ENCODE measurements at places on chromosomes 3 and 15.

DNA sequence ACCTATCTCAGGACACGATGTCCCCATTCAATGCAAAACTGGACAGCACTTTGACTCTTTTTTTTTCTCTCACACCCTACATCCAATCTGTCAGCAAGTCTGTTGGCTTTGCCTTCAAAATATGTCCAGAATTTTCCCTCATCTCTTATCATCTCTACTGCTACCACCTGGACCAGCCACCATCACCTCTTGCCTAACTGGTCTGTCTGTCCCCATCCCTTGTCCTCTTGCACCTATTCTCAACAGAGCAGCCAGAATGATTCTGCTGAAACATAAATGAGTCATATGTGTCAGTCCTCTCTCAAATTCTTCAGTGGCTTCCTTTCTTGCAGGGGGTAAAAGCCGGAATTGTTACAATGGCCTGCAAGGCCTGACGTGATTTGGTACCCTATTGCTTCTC is 105.8 kb downstream of the CYP19A1 start:
- DNase-seq = no peak

DNA sequence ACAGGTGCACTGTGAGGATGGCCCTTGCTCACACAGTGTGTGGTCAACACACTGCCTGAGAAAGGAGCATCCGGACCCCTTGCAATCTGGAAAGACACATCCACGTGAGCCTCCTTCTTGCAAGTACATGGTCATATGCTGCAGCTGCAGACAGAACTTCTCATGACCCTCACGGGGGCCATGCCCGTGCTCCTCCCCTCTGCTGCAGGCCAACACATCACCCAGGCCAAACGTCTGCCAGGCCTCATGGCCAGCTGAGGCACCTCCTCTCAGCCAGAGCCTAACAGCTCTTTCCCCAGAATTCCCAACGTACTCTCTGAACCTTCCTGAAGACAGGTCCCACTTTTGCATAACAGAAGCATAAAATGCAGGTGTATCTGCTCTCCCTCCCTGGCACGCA is 25.3 kb downstream of the SLC41A3 start:
- DNase-seq = no peak

DNA sequence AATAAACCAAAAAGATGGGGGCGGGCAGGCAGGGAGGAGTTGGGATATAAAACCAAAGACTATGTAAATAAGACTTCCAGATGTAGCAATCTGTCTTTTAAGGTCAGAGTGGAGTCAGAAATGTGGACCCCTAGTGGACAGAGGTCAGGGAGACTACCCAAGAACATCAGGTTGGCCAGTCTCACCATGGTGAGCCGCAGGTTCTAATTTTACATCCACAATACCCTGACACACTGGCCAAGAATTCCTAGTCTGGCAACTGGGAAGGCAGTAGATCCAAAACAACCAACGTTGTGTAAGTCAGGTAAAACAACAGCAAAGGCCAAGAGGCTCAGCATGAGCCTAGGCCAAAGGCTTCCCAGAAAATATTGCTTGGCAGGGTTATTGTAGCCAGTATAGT is 203.4 kb downstream of the FOXP1 start:
- DNase-seq = no peak

DNA sequence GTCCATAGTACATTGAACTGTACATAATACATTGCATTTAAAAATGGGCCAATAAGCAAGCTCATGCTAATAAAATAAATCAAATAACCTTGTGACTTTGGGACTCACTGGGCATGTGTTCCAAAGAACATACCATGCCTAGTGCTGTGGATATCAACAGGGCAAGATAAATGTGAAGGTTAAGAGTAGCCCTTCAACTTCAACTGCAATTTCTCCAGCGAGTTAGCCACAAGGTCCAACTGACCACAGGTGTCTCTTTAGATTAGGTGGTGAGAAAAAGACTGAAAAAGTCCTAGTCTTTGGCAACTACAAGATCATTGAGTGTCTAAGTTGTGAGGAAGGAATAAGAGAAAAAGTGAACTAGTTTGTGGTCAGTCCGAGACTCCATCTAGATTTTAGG is 78.3 kb upstream of the ATP11B start:
- peak; percentile 76 for DNase-seq

GRCh38 chr3:189419038-189419437 is 212.2 kb upstream of the TP63 start:
- DNase-seq = no peak

DNA sequence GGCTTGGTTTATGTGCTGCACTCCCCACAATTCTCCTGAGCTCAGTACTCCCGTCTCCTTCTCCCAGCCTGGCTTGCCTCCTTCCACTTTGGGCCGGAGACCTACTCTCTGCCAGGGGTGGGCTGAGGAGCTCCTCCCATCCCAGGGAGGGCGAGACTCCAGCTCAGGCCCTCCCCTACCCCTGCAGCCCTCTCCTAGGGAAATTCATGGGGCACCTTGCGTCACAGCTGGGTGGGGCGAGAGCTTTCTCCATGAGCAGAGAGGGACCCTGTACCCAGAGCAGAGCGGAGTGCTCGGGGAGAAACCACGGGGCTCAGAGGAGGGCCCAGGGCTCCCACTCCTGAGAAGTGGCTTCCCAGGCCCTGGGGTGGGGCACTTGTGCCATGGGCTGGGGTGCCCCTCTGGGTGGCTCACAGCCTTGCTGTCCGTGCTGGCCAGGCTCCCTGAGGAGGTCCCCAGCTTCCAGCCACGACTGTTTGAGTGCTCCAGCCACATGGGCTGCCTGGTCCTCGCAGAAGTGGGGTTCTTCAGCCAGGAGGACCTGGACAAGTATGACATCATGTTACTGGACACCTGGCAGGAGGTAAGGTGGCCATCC is 13.3 kb downstream of the VILL start:
- no peak for DNase-seq

- DNase-seq = peak; percentile 36
Observed at GRCh38 chr3:37762698-37763097, 99.0 kb upstream of the CTDSPL start.

DNA sequence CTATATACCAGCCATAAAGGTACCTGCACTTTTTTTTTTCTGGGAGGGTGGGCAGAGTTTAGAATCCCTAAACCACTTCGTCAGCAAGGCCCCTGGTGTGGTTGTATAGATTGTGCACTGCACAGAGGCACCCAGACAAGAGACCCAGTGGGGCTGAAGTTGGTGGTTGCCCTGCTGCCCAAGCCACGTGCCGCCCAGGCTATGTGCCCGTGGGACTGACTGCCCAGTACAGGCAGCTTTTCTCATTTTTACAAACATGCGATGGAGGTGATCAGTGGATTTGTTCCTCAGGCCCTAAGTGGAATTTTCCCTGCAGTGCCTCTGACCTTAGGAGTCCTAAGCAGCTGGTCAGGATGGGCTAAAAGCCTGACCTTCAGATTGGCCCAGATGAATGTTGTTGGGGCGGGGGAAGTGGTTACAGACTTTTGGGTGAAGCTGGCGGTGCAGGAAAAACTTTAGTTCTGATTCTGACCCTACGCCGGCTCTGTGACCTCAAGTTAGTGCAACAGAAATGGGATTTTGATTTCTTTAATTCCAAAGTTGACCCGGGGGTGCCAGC is 34.9 kb upstream of the LIMD1 start:
- no peak for DNase-seq

DNA sequence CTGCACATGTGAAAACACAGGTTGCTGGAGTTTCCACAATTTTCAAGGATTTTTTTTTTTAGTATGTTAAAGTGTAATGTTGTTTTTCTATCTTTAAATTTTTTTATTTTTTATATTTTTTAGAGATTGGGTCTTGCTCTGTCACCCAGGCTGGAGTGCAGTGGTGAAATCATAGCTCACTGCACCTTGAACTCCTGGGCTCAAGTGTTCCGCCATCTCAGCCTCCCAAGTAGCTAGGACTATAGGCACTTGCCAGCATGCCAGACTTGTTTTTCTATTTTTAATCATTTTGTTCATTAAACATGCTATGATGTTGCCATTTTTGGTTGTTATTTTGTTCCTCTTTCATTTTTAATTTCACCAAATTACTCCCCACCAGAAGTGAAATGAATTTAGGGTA is 16.7 kb upstream of the THUMPD3 start:
- DNase-seq = no peak

DNA sequence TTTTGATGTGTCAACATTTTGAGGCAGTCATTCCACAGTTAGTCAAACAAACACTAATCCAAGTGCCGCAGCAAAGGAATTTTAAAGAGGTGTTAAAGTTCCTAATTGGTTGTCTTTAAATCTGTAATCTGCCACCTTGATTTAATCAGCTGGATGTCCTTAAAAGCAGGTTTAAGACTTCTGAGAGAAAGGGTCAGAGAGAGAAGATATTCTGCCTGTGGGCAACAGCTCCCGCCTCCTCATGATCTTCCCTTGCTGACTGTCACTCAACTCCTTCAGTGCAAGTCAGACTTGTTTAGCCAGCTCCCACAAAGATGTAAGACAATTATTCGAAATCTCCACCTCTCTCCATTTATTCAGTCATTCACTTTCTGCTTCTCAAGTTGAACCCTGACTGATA is 92.6 kb upstream of the MYRIP start:
- DNase-seq = no peak

GRCh38 chr3:18424729-18425640 is at the start of gene SATB1:
SATB1 (minus strand) TSS chr3:18425339; CDS start chr3:18420967, 4,372 bp downstream.
- peak; percentile 61 for DNase-seq
